NCI-H1092 (cell line): ENCODE measurements at places on chromosomes 3 and 15.

DNA sequence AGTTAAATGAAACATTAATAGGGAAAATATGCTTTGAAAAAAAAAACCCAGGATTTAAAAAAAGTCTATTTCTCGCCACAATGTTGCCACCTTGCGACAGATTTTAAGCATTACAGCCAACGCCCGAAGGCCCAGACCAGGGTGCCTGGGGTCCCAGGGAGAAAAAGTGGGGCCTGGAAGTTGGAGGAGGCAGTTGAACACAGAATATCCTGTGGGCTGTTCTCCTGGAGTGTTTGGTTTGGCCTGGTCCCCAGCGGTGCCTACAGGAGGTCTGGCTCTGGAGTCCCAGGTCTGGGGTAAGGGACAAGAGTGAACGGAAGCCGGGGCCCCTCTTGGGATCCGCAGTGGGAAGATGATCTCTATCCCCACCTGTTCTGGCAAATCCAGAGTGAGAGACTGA is 3.4 kb downstream of the RNU6-1 start:
- no peak for DNase-seq

- DNase-seq: no peak
Measured at GRCh38 chr3:64223791-64224745, 1.2 kb downstream of the PRICKLE2 start.

DNA sequence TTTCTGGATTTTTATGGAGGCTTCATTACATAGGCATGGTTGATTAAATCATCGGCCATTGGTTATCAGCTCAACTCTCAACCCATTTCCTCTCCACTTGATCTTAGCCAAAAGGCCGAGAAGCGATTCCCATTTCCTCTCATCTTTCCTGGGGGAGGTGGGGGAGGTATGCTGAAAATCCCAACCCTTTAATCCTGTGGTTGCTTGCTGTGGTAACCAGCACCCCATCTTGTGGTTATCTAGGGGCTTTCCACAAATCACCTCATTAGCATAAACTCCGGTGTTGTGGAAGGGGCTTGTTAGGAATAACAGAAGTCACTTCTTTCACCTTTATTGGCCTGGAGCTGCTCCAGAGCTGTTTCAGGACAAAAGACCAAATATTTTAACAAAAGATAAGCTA is 20.9 kb downstream of the PDE8A start:
- DNase-seq: no peak

GRCh38 chr3:173055228-173055933 is 85.7 kb downstream of the SPATA16 start:
- DNase-seq: no peak

DNA sequence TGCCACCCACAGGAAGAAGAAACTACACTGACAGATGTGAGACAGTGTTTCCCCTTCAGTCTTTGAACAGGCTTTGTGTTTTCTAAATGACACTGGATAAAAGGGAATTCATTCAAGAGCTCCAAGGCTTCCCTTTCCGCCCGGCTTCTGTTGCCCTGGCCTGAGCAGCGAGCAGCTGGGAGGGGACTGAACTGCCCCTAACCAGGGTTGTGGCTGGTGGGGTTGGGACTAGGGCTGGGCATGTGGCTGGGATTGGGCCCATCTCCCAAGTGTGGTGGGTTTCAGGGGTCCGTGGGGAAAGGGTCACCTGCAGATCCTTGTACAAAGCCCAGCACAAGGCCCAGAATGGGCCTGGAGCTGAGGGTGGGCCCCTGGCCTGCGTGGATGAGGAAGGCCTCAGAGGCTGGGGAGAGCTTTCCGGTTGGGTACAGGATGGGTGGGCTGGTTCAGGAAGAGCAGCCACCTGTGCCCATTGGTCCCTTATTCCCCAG is 10.4 kb downstream of the VILL start:
- no peak for DNase-seq

- DNase-seq: no peak
Measured at GRCh38 chr3:126959921-126960603, 22.9 kb upstream of the PLXNA1 start.

DNA sequence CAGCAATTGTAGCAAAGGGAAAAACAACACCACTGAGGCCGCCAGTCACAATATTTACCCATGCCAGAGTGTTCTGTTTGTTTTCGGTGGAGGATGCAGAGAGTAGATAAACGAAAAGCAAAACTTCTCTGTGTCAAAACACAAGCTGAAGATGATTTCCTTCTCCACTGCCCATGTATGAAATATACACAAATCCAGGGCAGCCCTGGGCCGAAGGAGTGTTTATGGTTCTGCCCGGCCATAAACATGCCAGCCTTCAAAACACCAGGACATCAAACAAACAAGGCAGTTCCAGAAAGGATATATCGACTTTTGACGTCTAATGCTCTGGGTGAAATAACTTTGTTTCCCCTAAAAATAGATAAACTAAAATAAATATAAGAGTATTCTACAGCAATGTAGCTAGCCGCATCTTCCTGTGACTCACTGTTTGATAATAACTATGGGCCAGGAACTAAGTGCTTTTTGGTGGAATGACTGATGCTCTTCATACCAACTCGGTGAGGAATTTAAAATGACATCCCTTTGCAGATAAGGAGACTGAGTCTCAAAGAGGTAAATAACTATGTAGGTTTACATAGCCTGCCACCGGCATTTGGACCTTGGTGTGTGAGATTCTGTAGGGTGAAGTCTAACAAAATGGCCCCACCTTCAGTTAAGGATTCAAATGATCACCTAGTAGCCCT is 82.8 kb downstream of the MAGI1 start:
- DNase-seq: no peak

DNA sequence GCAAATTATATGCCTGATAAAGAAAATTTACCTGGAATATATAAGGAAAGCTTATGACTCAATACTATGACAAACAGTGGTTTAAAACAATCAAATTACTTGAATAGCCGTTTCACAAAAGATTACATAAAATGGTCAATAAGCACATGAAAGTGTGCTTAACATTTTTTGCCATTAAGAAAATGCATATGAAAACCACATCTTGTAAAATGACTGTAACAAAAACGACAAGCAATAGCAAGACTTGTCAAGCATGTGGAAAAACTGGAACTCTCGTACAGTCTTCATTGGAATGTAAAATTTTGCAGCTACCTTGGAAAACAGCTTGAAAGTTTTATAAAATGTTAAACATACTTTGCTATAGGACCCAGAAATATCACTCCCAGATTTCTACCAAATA is 1110.3 kb downstream of the NAALADL2 start:
- no peak for DNase-seq

DNA sequence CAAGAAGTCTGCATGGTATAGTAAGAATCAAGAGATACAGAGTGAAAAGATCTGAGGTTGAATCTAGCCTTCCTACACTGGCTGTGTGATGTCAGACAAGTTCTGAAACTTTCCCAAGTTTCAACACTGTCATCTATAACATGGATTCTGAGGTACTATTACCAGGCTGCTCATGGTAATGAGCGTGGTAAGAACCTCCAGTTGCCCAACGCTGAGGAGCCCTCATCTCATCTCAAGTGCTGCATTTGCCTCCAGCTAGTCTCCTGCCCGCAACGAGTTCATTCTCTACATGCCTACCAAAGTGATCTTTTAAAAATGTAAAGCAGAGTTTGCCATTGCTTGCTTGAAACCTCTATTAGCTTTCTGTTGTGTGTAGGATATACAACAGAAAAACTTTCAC is 168.1 kb downstream of the NEK11 start:
- no peak for DNase-seq
